KG1 (cell line): ENCODE measurements at places on chromosomes 3 and 15.

DNA sequence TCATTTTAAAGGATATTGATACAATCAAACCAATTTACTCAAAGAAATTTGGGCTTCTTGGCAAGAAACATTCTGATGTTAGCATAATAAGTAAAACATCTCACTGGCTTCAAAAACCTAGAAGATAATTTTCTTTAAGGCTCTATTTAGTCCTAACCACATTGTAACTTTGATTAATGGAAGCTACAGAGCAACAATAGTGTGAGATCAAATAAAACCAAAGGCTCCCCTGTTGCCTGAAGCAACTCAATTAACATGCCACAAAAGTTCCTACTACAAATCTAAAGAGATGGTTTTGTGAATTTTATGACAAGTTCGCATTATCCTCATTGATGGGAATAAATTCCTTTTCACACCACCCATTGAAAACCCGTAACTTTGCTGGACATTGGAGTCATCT lies 5.9 kb downstream of the DPH6 start:
- no peak for DNase-seq

- no peak for DNase-seq
Observed at GRCh38 chr3:42718338-42718737, 15.7 kb upstream of the HHATL start.

GRCh38 chr3:63855333-63855940 lies 8.2 kb downstream of the THOC7 start:
- DNase-seq = no peak

- DNase-seq = no peak
Observed at GRCh38 chr15:70337277-70338186, 239.8 kb upstream of the TLE3 start.

- DNase-seq = no peak
Observed at GRCh38 chr3:158773166-158773565, 28.7 kb upstream of the MFSD1 start.

DNA sequence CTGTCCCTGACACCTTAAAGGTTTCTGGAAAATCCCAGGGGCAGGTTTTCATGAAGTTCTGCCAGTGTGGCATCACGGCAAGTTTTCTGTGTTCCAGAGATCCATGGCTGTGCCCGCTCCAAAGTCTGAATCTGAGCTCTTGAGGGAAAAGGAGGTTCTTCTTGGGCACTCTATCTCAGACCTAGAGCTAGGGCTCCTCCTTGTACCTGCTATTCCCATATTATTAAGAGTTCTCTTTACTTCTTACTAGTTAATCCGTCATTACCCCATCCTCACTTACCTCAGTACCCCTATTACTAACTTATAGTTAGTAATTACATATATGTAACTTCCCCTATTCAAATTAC lies 5.9 kb upstream of the TRA2B start:
- DNase-seq = no peak

DNA sequence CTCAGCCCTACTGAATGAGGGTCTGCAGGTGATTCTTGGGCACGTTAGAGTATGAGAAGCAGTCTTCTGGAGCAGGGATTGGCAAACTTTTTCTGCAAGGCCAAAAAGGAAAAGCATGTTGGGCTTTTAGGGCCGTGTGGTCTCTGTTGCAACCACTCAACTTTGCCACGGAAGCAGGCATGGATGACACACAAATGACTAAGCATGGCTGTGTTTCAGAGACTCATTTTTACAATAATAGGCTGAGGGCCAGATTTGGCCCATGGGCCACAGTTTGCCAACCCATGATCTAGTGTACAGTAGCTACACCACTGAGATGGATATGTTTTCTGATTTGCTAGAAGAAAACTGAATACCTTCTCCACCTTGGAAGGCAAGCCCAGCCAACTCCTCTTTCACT lies 66.1 kb upstream of the PRICKLE2 start:
- DNase-seq = no peak

GRCh38 chr15:40357246-40357645 lies 773 bp upstream of the DISP2 start:
- DNase-seq = no peak

GRCh38 chr15:51678096-51678495 lies 3.2 kb upstream of the SCG3 start:
- no peak for DNase-seq

- no peak for DNase-seq
Observed at GRCh38 chr3:37202035-37202434, 27.7 kb upstream of the LRRFIP2 start.

DNA sequence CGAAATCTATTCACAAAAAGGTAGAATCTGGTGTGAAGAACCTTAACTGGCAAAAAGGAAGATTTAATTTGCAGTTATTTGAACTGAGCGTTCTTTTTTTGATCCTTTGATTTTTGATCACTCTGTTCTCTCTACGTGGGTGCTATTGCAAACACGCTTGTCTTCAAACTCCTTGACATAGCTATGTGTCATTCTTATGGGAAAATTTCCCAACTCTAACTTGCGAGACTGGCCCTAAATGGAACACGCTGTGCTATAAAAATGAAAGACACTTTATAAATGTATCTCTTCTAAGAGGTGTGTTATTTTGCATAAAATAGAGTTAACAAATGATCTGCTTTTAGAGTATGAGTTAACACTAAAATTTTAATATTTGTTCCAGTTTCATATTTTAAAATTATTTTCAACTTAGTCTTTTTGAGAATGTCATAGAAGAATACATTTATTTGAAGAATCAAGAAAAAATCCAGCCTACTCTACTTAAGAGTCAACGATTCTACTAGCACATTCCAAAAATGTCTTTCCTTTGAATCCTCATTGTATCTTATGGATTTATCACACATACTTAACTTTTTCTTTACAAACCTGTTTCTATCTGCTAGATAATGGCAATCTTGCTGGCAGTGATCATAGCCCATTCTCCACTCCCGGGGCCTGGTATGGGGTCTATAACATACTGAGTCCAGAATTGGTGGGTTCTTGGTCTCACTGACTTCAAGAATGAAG lies 610.0 kb upstream of the TBL1XR1 start:
- no peak for DNase-seq

GRCh38 chr15:71518661-71519060 lies 291.7 kb upstream of the NR2E3 start:
- no peak for DNase-seq

DNA sequence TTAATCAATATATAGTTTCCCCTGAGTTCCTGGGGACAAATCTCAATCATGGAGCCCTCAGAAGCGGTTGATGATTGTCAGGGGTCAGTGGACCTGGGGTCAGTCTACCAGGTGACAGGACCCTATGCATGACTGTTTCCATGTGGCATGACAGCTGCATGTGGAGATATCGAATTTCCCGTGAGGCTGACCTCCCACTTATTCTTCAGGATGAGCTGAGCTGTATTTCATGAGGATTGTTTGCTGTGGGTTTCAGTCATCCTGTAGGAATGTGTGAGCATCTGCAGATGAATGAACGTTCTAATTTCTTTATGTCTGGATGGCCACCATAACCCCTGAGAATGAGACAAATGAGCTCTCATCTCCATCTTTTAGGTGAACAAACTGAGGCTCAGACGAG lies 93.0 kb upstream of the HES1 start:
- DNase-seq = no peak

DNA sequence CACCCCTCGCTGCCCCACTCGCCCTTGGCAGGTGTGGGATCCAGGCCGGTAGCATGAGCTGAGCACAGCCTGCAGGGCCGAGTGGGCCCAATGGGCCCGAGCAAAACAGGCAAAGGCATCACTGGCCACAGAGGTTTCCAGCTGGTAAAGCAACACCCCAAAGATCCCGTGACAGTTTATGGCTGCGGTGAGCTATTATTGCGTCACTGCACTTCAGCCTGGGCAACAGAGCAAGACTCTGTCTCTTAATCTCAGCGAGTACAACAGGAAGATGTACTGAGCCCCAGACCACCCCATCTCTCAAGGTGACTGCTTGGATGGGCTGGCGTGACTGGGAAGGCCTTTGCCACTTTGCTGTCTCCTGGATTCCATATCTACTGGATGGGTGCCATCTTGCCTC lies 4.3 kb downstream of the JMJD7 start:
- no peak for DNase-seq

DNA sequence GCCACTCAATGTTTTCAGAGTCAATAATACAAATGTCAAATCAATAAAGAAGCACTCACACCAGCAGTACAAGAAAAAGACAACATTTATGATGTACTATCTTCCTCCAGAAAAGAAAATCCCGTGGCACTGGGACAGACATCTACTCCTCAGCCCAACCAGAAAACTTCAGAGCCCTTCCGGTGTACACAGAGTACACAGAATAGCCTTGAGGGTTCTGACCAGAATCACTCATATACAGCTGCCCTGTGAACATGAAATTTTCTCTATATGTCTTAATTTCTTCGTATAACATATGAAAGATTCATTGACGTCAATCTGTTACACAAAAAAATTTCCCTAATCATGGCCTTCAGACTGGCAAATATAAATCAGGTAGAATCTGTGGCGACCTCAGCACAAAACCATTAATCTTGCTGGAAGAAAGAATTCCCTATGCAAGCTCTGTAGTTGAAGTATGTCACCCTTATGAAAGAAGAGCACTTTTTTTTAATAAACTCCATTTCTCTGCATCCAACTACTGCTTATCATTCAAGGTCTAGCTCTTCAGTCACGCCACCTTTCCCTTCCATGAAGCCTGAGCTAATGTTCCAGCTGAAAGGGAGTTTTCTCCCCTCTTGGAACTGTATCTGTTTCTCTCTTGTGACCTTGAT lies 53.8 kb upstream of the PLAAT1 start:
- no peak for DNase-seq
